ENCODE measurements at places on chromosomes 2 and 18.

GRCh38 chr2:98586551-98587140, 21.7 kb downstream of the COA5 start:
- no peak for DNase-seq

DNA sequence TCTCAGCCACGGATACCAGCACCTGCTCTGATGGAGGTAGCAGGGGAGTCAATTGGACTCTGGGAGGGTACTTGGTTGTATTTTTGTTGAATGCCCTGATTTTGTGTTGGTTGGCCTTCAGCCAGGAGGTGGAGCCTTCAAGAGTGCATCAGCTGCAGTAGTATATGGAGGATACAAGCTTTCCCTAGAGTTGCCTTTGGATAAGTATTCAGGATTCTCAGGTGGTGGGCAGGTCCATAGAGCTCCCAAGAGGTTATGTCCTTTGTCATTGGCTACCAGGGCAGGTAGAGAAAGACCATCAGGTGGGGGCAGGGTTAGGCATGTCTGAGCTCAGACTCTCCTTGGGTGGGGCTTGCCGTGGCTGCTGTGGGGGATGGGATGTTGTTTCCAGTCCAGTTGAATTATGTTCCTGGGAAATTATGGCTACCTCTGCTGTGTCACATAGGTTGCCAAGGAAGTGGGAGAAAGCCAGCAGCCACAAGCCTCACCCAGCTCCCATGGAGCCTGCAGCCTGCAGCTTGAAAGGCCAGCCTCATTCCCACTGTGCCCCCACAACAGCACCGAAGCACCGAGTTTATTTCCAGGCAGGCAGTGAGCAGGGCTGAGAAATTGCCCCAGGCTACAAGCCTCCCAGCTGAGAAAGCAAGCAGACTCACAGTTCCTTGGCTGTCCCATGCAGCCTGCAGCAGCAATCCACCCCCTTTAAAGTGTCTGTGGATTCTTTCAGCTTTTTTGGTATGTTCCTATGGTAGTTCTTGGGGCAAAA, 38.6 kb upstream of the CHST9 start:
- DNase-seq, result no peak

DNA sequence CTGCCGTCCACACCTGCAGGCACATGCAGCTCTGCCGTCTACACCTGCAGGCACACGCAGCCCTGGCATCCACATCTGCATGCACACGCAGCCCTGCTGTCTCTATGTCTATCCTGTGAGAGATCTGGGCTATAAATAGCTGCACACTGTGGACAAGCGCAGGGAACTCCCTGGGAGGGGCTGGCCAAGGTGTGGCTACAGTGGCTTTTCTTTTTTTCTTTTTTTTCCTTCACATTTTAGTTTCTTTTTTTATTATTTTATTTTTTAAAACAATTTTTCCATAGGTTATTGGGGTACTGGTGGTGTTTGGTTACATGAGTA, 42.0 kb downstream of the TMEM182 start:
- no peak for DNase-seq

- peak; percentile 55 for DNase-seq
Measured at GRCh38 chr18:9535430-9535991, 60.2 kb downstream of the RALBP1 start.

GRCh38 chr2:183010112-183010511, 28.1 kb downstream of the NCKAP1 start:
- no peak for DNase-seq

- no peak for DNase-seq
Measured at GRCh38 chr2:86001326-86001725, 104.4 kb downstream of the POLR1A start.

GRCh38 chr2:84938194-84938879, 32.6 kb upstream of the KCMF1 start:
- DNase-seq, result no peak

- DNase-seq, result no peak
Measured at GRCh38 chr18:2920546-2921343, 73.9 kb downstream of the EMILIN2 start.

- DNase-seq, result peak; percentile 96
Measured at GRCh38 chr2:43082111-43082894, 144.1 kb downstream of the ZFP36L2 start.

DNA sequence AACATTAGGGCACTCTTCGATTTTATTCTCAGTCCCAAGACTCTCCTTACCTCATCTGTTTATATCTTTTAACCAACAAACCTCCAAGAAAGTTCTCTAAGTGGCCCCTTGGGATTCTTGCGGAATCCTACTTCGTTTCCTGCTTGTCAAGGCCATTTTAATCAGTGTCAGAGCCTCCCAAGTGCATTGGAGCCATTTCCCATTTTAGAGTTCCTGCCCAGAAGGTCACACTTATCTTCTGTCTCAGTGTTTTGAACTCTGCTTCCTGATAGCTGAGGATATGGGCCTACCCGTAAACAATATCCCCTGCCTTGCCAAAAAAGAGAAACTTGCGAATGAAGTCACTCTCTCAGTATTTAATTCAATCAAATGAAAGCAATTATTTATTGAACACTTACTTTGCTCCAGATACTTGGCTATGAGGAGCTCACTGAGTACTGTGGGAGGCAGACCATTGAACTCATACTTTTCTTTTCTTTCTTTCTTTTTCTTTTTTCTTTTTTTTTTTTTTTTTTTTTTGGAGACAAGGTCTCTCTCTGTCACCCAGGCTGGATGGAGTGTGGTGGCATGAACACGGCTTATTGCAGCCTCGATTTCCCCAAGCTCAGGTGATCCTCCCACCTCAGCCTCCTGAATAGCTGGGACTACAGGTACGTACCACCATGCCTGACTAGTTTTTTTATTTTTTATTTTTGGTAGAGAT, 5.7 kb upstream of the NOSTRIN start:
- DNase-seq, result no peak

DNA sequence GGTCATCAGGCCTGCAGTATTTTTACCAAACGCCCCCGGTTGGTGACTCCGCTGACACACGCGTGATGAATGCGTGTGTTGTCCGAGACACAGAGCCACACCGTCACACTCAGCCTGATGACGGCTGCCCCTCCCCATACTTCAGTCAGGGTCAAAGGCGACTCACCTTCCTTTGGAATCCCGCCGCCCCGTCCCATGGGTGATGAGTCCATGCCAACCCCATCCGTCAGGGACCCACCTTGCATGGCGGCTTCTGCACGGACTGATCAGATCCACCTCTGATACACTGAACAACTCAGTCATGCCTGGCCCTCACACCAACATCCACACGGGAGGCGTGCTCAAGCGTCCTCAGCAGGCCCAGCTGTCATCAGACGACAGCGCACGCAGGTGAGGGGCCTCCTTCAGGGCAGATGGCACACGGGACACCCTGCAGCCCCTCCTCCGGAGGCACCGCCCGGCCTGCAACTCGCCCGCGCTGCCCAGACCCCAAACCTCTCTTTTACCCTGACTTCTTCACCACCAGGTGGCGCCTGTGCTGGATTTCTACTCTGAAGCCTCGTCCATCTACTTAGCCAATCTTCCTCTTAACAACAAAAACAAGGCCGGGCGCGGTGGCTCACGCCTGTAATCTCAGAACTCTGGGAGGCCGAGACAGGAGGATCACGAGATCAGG, 89.2 kb downstream of the ZNF516 start:
- peak; percentile 63 for DNase-seq

DNA sequence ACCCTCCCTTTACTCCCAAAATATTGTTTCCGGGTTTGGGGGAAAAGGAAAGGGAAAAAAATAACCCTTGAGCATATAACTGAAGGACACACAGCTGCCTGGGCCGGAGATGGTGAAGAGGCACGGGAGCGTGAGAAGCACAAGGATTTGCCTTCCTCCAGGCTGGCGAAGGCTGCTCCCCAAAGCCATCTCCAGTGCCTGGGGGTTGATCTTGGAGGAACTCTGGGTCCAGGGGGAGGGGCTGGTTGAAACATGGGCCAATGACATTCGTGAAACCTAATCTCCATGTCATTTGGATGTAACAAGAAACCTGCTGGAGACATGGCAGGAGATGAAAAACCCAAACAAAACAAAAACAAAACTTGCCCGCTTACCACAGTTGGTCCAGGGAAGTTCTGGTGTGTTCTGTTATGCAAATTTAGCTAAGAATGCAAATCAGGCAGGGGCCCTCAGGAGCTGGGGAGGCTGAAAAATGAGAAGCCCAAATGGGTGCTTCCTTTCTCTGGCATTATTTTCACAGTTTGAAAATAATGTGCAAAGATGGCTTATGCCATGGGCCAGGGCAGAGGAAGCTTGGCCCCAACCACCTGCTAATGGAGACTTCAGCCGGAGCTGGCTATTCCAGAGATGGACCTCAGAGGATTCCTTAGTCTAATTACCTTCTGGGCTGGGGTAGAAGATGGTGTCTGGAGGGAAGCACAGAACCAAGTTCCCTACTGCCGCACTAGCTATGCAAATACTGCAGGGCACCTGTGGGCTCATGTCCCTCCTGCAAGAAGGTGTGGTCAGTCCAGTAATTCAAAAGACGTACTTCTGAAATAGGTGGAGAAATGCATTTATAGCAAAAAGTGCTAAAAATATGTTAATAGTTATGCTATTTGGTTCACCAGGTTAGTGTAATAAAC, 180.9 kb downstream of the BCL2 start:
- no peak for DNase-seq

GRCh38 chr2:179692610-179693009, 168.8 kb downstream of the ZNF385B start:
- DNase-seq, result no peak

GRCh38 chr2:174493549-174494331, 6.9 kb upstream of the GPR155 start:
- no peak for DNase-seq

- no peak for DNase-seq
Measured at GRCh38 chr2:100588071-100588786, 25.4 kb downstream of the PDCL3 start.

DNA sequence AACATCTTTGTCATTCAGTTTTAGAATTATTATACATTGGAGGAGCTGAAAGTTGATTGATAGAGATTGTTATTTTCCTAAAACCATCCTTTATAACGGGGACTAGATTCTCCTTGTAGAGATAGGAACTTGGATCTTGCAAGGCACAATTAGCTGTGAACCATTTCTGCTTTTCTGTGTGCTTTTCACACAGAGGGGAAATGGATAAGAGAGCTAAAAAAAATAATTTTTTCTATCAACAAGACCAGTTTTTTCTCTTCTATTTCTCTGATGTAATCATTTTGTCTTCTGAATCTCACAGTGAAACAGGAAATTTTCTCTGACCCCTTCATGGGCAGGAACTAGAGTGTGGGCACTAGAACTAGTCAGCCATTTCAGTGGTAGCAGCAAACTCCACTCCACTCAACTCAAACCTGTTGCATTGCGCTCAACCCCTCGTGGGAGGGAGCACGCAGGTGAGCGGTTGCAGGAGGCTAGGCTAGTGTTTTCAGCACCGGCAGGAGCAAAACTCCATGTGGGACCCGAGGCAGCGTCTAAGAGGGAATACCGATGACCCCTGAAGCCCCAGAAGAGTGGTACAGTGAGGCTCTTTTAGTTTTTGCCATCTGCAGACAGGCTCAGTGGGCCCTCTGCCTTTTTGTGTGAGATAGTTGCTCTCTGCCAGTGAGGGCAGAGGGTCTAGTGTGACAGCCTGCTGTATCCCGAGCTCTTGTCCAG, 24.0 kb upstream of the SLC39A10 start:
- DNase-seq, result no peak

GRCh38 chr2:240459401-240460252, 24.2 kb downstream of the GPC1 start:
- DNase-seq, result no peak

DNA sequence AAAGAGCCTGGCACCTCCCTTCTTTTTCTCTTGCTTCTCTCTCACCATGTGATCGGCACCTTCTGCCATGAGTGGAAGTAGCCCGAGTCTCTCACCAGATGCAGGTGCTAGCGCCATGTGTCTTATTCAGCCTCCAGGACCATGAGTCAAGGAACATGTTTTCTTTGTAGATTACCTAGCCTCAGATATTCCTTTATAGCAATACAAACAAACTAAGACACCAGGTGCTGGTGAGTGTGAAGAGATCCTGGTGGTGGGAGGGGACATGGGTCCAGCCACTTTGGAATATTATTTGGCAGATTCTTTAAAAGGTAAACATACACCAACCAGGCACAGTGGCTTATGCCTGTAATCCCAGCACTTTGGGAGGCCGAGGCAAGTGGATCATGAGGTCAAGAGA, 5.9 kb upstream of the USP40 start:
- DNase-seq, result no peak

DNA sequence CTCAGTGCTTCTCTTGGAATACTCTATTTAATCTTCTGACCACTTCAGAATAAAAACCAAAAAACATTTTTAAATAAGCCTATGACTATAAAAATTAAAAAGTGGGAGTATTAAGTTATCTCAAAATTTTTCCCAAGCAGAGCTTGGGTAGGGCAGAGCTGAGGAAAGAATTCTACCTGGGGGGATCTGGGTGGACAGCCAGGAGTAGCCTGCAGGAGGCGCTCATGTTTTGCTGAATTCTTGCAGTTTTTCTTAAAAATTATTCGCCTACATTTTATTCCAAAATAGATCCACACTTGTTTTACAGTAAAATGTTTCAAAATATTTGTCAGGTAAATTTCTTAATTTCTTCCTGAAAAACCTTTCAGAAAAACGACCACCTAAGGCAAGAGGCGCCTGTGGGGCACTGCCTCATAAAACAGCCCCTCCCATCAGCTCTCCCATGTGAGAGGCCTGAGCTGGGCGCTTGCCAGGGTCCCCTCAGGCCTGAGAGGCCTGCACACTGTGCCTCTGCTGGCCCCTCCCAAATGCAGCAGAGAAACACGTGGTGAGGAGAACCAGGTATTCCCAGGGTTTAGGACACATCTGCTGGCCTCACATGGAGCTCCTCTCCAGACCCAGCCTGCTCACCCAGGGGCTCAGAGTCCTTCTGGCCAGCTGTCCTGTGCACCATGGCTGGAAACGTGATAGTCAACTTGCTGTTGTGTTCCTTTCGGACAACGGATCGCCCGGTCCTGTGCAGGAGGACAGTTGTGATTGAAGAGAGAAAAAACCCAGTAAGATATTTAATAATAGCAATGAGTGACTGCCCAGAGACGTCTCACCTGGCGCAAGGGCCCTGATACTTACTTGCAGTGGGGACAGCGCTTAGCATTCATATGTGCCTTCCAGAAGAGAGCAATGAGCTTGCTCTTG, 17.5 kb downstream of the POLR1A start:
- peak; percentile 49 for DNase-seq

GRCh38 chr2:173984866-173985604, 19.9 kb upstream of the SP3 start:
- DNase-seq, result no peak
